ENCODE measurements at places on chromosomes 7 and 10. TPM values are rescaled to one million over a fixed set of nuclear protein-coding genes. Genes with fewer than 3 reads are reported as not detected.

SEMA3D gene
- total RNA-seq: not detected

HMX2 gene
- total RNA-seq: not detected

PPP1R17 gene
- total RNA-seq: not detected

GHRHR gene
- total RNA-seq: not detected

RBP4 gene
- not detected for total RNA-seq

ACTA2 gene
- total RNA-seq: 10.8 TPM

UNC5B gene
- total RNA-seq: not detected

GATA3 gene
- 48.1 TPM for total RNA-seq

- H3K36me3 ChIP-seq: no peaks in the 10 kb centered on the region
- no peak overlapping the region for H3K4me3 ChIP-seq
- no peak for DNase-seq
- H3K27me3 ChIP-seq: no peaks in the 10 kb centered on the region
- no peaks in the 10 kb centered on the region for H3K4me1 ChIP-seq
- no peak overlapping the region for H3K27ac ChIP-seq
These were observed 596.0 kb upstream of the MGMT start for GRCh38 chr10:128870830-128871597.

- peaks cover 14% of the 10 kb centered on the region for H3K4me1 ChIP-seq
These were observed 9.6 kb upstream of the EIF5AL1 start for GRCh38 chr10:79502561-79503309.

DNA sequence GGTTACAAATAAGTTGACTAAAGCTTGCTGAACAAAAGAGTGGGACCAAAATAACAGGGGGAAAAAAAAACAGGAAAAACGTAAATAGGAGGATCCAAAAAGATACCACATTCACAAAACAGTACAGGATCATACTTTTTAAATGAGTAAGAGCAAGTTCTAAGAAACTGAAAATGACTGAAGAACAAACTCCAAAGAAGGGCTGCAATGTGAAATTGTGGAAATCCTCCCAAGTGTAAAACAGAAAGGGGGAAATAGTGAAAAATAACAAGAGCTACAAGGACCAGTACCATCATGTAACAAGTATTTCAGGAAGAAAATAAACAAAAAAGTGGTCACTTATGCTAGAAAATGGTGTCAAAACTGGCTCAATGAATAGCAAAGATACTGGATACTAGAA lies 46.3 kb downstream of the PDSS1 start:
- peaks cover 70% of the 10 kb centered on the region for H3K36me3 ChIP-seq
- peaks cover 46% of the 10 kb centered on the region for H3K4me1 ChIP-seq
- H3K4me3 ChIP-seq: no peak overlapping the region
- H3K27me3 ChIP-seq: no peaks in the 10 kb centered on the region
- peak overlapping the region; percentile 70 for H3K27ac ChIP-seq

DNA sequence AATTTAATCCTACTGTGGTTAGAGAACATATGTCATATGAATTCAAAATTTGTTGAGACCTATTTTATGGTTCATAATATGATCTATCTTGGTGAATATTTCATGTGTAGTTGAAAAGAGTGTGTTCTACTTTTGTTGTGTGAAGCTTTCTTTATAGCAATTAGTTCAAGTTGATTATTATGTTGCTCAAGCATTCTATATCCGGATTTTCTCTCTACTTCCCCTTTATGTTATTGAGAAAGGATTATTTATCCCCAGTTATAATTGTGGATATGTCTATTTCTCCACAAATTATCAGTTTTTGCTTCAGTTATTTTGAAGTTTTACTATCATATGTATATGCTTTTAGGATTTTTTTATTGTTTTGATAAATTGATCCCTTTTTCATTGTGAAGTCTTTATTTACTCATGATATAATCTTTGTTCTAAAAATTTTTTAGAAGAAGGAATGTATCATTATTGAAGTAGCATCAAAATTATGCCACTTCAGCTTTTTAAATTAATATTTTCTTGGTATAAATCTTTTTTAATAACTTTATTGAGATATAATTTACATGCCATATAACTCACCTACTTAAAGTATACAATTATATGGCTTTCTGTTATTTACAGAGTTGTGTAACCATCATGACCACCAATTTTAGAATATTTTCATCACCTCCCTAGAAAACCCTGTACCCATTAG lies 12.0 kb upstream of the MEST start:
- H3K27ac ChIP-seq: no peak overlapping the region
- peaks cover 21% of the 10 kb centered on the region for H3K4me1 ChIP-seq
- no peak for DNase-seq
- H3K36me3 ChIP-seq: no peaks in the 10 kb centered on the region
- no peak overlapping the region for H3K4me3 ChIP-seq

DNA sequence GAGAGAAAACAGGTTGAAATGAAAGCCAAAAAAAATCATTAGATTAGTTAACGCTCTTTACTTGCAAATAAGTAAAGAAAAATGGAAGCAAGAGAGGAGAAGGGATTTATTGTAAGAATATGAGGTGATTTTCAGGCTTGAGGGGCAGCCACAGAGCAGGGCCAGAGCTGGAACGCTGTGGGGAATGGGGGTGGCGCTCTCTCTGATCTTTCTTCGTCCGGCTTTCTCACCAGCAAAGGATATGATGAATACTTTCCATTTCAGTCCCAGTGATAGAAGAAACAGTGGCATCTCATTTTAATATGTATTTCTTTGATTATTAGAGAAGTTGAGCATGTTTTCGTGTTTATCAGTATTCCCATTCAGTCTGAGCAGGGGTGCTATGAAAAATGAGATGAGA lies 112.2 kb downstream of the SKIDA1 start:
- no peaks in the 10 kb centered on the region for H3K27me3 ChIP-seq
- H3K27ac ChIP-seq: no peak overlapping the region

- no peak overlapping the region for H3K4me3 ChIP-seq
- no peaks in the 10 kb centered on the region for H3K4me1 ChIP-seq
- no peak overlapping the region for H3K27ac ChIP-seq
- DNase-seq: no peak
These were observed 135.9 kb downstream of the ITGB8 start for GRCh38 chr7:20466543-20467021.

- no peak for DNase-seq
- H3K27me3 ChIP-seq: peaks cover 89% of the 10 kb centered on the region
- no peaks in the 10 kb centered on the region for H3K36me3 ChIP-seq
- H3K27ac ChIP-seq: peak overlapping the region; percentile 13
- H3K4me3 ChIP-seq: peak overlapping the region; percentile 56
These were observed 815 bp downstream of the NEUROG3 start for GRCh38 chr10:69572159-69573055.

DNA sequence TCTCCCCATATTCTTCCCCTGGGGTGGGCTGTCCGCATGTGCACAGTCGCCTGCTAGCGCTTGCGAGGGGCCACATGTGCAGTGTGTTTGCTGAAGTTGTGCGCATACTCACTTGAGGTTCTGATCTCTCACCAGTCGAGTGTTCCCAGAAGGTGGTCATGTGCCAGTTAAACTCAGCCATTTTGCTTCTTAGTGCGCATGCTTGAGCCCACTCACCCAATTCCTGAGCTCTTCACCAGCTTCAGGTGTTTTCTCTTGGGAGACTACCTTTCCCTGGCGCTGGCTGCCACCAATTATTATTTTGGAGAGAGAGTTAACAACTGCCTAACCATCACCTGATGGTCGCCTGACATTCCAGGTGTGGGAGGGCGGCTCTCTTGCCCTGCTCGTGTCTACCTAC lies 25.2 kb upstream of the CPN1 start:
- no peak for DNase-seq
- H3K4me3 ChIP-seq: no peak overlapping the region
- H3K27ac ChIP-seq: no peak overlapping the region
- H3K4me1 ChIP-seq: peaks cover 2% of the 10 kb centered on the region
- no peaks in the 10 kb centered on the region for H3K36me3 ChIP-seq

DNA sequence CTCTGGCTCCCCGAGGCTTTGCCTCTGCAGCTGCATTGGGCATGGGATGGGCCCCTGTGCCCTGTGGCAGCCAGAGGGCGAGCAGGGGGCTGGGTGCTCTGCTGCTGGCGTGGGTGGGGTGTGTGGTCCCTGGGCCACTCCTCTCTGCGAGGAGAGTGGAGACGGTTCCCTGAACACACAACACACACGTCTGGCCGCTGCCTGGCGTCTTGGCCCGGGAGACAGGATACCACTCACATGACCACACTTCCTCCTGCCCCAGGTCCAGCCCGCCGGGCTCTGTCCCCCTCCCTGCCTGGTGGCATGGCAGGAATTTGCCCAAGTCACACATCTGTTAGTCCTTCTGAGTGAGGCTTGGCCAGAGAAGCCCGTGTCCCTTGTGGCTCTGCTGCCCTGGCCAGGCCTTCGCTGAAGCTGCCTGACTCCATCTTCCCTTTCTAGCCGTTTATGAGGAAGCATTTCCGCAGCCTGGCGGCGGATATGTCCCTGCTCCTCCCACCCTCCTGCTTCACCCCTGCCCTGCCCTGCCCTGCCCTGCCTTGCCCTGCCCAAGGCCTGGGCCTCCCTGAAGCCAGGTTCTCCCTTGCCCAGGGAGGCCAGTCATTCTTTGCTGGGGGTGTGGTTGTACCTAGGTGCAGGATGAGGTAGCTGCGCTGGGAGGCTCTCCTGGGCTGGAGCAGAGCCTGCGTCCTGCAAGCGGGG lies 3.0 kb downstream of the BRI3 start:
- no peak for DNase-seq
- H3K36me3 ChIP-seq: peaks cover 6% of the 10 kb centered on the region
- peaks cover 36% of the 10 kb centered on the region for H3K4me1 ChIP-seq
- H3K27ac ChIP-seq: peak overlapping the region; percentile 50

DNA sequence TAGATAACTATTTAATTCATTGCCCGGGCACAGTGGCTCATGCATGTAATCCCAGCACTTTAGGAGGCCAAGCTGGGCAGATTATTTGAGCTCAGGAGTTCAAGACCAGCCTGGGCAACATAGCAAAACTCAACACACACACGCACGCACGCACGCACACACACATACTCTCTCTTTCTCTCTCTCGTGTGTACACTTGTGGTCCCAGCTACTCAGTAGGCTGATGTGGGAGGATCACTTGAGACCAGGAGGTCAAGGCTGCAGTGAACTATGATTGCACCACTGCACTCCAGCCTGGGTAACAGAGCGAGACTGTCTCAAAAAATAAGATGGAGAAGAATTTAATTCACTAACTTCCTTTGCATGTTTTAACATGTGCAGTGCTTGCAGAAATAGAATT lies 38.1 kb downstream of the PTPN12 start:
- no peak overlapping the region for H3K4me3 ChIP-seq
- H3K27ac ChIP-seq: no peak overlapping the region
- H3K4me1 ChIP-seq: peaks cover 3% of the 10 kb centered on the region
- no peak for DNase-seq
- no peaks in the 10 kb centered on the region for H3K36me3 ChIP-seq
- H3K27me3 ChIP-seq: no peaks in the 10 kb centered on the region

DNA sequence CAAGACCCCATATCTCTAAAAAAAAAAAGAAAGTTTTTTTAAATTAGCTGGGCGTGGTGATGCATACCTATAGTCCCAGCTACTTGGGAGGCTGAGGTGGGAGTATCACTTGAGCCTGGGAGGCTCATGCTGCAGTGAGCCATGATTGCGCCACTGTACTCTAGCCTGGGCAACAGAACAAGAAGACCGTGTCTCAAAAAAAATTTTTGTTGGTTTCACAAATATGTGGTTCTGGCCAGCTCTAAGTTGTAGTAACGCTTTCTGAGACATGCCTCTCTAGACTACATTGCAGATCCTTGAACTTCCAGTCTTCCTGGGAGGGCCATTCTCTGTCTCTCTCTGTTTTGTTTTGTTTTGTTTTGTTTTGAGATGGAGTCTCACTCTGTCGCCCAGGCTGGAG lies 24.6 kb upstream of the RHBDD2 start:
- no peak for DNase-seq
- peaks cover 7% of the 10 kb centered on the region for H3K4me1 ChIP-seq
- no peaks in the 10 kb centered on the region for H3K27me3 ChIP-seq
- no peaks in the 10 kb centered on the region for H3K36me3 ChIP-seq
- no peak overlapping the region for H3K27ac ChIP-seq

DNA sequence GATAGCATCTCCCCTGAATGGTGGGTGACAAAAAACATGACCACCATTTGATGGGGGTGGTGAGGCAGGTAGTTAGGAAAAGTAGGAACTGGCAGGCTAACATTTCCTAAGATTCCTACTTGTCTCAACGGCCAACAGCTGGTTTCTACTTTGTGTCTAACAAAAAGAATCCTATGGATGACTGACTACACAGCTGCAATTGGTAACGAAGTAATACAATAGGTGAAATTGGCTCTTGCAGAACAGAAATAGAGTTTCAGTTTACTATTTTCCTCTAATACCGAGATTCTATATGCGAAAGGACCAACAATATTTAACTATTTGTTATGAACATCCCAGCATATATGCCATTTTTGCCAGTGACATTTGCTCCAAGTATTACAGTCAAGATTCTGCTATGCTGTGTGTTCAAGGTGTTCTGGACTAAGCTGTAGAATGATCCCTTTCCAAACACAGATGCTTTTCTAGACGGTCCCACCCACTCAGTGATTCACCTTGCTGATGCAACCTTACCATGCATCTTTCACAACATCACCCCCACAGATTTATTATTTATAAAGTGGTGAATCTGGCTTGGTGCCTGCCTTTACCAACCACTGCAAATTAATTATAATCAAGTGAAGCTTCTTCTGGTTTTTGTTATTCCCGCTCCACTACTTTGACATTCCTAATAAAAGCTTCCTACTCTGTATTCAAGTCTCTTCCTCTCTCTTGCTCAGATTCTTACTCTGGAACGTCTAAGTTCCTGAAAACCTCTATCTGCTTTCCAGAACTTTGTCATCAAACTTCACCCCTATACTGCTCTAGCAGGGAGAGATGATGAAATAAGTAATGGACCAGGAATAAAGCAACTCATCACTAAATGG lies 16.8 kb downstream of the BBIP1 start:
- peaks cover 22% of the 10 kb centered on the region for H3K4me1 ChIP-seq
- peaks cover 52% of the 10 kb centered on the region for H3K36me3 ChIP-seq
- DNase-seq: no peak
- H3K27me3 ChIP-seq: no peaks in the 10 kb centered on the region
- no peak overlapping the region for H3K4me3 ChIP-seq

DNA sequence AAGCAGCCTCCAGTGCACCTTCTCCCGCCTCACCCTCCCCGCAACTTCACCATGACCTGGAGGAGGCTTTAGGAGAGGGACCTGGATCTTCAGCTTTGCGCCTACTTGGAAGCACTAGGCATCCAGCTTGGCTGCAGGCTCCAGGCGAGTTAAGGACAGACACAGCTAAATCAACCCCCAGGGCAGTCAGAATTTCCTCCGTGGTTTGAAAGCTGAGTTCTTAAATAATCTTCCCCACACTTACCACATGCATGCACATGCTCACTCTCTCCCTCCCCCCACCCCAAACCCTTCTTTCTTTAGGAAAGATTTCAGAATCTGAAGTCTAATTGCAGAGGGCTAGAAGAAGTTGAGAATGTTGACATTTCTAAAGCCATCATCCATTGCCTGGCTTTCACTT lies 36.7 kb upstream of the LRRC4 start:
- H3K4me3 ChIP-seq: no peak overlapping the region
- peaks cover 3% of the 10 kb centered on the region for H3K36me3 ChIP-seq
- no peak overlapping the region for H3K27ac ChIP-seq
- peaks cover 25% of the 10 kb centered on the region for H3K4me1 ChIP-seq
- DNase-seq: no peak

DNA sequence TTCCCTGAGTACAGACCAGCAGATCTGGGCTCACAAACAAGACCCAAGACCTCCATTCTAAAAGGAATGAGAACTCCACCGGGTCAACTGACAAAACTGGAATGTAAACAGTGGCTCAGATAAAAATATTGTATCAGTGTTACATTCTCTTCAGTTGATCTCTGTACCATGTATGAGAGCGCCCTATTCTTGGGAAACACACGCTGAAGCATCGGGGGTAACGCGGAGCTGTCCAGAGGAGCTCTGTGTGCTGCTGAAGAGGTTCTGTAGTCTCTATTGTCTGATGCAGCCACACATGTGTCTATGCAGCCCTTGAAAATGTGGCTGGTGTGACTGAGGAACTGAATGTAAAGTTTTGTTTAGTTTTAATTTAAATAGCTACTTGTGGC lies 39.7 kb downstream of the HIPK2 start:
- peaks cover 19% of the 10 kb centered on the region for H3K36me3 ChIP-seq
- no peak for DNase-seq
- peaks cover 49% of the 10 kb centered on the region for H3K4me1 ChIP-seq
- H3K27ac ChIP-seq: peak overlapping the region; percentile 89
